Stimulated activated CD4-positive, alpha-beta T cell treated with anti-CD3 and anti-CD28 coated beads, Interleukin-2, amount 100 ng/mL, for 48 hours (primary cell): ENCODE measurements at places on chromosomes 2 and 18.

GRCh38 chr18:58727776-58728500 is 56.7 kb downstream of the MALT1 start:
- DNase-seq = no peak

GRCh38 chr2:26709323-26710110 is 17.0 kb downstream of the KCNK3 start:
- no peak for DNase-seq

DNA sequence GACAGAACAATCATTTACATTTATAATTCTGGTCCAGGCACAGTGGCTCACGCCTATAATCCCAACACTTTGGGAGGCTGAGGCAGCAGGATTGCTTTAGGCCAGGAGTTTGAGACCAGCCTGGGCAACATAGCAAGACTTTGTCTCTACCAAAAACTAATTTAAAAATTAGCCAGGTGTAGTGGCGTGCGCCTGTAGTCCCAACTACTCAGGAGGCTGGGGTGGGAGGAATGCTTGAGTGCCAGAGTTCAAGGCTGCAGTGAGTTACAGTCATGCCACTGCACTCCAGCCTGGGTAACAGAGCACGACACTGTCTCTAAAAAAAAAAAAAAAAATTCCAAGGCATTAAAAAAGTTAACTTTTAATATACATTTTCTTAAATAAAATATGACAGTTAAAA is 88.1 kb downstream of the PLEKHM3 start:
- no peak for DNase-seq

- no peak for DNase-seq
Observed at GRCh38 chr2:106701203-106702022, 184.6 kb downstream of the ST6GAL2 start.

DNA sequence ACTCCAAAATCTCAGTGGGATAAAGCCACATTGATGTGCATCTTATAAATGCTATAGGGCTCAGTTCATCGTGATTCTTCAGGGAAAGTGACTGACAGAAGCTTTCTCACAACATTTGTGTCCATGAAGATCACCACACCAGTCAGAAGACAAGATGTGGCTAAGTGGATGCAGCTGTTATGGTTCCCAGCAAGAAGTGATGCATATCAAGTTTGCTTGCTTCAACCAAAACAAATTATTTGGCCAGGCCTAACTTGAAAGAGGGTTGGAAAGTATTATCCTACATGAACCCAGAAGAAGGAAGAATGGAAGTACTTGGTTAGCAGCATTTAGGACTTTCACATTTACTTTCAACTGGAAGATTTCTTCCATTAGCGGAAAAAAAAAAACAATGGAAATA is 210.0 kb upstream of the ACVR2A start:
- DNase-seq = no peak

DNA sequence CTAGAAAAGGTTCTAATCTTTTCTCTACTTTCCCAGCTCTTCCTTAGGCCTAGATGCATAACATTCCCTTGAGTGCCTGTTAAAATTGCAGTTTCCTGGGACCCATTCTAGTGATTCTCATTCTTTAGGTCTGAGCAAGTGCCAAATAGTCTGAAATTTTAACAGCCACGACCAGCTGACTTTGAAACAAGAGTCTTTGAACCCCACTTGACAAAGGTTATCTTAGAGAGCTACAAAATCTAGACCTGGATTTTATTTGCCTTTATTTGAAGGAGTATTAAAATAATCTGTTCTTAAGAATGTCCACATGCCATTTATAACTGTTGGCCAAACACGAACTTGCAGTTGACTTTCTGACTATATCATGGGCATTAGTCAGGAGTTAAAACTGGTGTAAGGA is 110.2 kb upstream of the LHCGR start:
- DNase-seq = no peak

GRCh38 chr18:8450898-8451665 is 158.2 kb upstream of the RAB12 start:
- DNase-seq = no peak

DNA sequence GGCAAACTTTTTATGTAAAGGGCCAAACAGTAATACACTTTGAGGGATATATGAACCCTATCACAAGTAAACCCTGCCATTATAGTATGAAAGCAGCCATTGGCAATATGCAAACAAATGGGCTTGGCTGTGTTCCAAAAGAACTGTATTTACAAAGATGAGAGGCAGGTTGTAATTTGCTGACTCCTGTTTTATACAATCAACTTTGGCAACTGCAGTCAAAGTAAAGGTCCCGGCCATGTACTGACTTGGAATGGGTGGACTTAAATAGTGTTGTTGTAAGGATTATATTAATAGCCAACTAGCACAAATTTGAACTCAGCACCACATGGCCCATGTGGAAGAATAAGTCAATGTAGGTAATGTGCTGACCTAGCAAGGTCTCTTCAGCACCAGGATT is 223.4 kb downstream of the WDPCP start:
- no peak for DNase-seq

GRCh38 chr2:200962811-200963123 is 693 bp downstream of the ORC2 start:
- no peak for DNase-seq

GRCh38 chr2:147460155-147460554 is 384.7 kb upstream of the ACVR2A start:
- DNase-seq = no peak

GRCh38 chr18:55515941-55516710 is 71.9 kb downstream of the TCF4 start:
- DNase-seq = no peak

- no peak for DNase-seq
Observed at GRCh38 chr2:123438251-123438650, 586.8 kb upstream of the CNTNAP5 start.

GRCh38 chr18:11909591-11910026 is 1.5 kb upstream of the MPPE1 start:
- DNase-seq = no peak

DNA sequence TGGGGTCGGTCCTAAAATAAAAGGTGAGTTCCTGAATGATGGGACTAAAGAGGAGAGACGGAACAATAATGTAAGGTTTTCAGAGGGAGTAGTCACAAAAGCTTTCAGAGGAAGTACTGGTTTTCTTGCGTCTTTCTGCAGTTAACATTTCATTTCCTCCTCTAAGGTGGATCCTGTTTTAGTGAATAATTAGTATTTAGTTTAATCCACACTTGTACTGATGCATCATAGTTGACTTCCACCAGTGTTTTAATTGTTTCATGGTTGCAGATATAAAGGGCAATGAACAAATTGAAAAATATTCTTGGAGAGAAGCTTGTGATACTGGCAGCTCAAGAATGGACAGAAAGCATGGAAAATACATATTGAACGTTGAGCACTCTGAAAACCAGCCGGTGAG is at the start of gene DYNAP:
Gene DYNAP, plus strand, starts transcription at position 301 of the 400 bp plus-strand sequence. Its CDS starts 38 bp downstream, at position 339.
- DNase-seq = no peak

DNA sequence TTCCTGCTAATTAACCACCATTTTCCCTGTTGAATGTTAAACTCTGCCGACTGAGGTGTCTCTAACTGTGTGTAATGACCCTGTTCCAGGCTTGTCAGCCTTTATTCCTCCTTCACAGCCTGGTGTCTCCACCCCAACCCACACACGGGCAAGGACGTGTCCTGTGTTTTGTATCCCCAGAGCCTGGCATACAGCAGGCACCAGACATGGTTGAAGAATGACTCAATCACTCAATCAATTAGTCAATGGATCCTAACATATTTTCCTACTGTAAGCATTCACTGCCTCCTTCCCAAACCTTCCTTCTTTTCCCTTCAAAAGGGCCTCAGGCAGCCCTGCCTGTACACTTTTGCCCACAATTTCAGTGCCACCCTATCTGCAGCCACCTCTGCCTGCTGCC is 2.7 kb upstream of the TNS1 start:
- no peak for DNase-seq

GRCh38 chr18:55738483-55739114 is 150.6 kb upstream of the TCF4 start:
- no peak for DNase-seq

DNA sequence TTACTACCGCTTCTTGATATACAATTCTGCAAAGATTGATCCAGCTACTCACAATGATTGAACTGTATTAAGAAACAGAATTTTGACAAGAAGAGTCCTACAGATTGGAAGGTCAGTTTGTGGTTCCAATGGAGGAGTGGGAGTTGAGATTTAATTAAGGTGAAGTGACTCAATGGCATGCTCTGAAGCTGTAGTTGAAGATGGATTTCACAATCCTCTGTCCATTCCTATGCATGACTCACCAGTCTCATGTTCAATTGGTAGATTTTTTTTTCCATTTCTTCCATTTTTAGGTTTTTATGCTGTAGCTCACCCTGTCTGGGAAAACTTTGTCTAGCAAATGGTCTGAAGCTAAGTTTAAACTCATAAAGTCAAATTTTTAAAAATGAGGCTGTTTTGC is 83.3 kb downstream of the DPP4 start:
- no peak for DNase-seq

DNA sequence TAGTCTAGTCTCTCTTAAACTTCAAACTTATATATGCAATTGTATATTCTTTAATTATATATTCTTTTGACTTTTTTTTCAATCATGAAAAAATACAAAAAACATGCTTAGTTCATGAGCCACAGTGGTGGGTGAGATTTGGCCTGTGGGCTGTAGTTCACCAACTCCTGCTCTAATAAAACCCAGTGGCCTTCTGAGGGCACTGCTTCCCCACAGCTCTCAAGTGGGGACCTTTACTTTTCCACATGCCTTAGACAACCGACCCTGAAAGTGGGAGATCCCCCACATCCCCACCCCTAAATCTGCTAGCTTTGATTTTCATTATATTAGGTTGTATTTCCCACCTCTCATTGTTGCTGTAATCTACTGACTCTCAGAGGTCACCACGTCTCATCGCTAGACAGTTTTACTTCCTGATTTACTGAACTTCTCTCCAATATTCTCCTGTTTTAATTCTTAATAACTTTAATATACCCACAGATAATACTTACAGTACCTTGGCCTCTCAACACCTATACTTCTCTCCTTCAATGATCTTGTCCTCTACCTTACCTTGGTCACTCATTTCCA is 57.3 kb downstream of the ROCK1 start:
- DNase-seq = no peak

DNA sequence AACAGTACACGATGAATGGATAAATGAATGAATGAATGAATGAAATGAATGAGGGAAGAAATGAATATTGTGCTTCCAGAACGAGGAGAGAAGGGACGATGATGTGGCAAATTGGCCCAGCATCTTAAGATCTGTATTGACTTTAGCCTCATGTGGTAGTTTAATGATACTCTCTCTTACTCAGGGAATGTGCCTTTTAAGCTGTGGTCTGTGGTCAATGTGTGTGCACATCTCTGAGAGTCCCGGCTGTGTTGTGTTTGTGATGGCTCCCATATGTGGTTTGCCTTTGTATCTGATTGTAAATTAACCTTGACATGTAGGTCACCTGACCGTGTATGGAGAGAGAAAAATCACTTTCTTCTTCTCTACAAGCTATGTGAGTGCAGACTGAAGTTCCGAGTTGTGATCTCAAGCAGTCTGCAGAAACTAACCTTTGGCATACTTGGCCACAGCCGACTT is 91.2 kb downstream of the NEDD4L start:
- DNase-seq = no peak

GRCh38 chr2:65364986-65365733 is 67.2 kb downstream of the SPRED2 start:
- no peak for DNase-seq

GRCh38 chr2:8149985-8150539 is 531.8 kb upstream of the ID2 start:
- DNase-seq = no peak

DNA sequence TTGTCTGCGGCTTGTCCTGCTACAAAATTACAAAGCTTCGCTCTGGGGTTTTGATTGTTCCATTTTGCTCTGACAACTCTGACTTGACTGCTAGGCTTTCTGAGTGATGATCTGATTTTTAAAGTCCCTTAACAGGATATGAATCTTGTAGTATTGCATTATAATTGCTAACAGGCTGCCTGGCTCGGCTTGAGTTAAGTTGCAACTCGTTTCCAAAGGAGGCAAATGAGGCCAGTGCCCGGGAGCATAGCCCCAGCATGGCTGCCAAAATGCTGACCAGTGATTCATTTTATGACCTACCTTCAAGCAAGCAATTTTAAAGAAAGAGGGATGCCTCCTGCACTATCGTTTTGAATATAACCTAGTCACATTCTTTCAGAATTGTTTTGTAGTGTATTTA is 135.4 kb downstream of the COL6A3 start:
- no peak for DNase-seq

GRCh38 chr18:8413751-8414150 is 195.5 kb upstream of the RAB12 start:
- DNase-seq = no peak

- DNase-seq = no peak
Observed at GRCh38 chr2:184765112-184765895, 167.0 kb downstream of the ZNF804A start.

- DNase-seq = no peak
Observed at GRCh38 chr18:688323-688722, 24.1 kb downstream of the ENOSF1 start.

DNA sequence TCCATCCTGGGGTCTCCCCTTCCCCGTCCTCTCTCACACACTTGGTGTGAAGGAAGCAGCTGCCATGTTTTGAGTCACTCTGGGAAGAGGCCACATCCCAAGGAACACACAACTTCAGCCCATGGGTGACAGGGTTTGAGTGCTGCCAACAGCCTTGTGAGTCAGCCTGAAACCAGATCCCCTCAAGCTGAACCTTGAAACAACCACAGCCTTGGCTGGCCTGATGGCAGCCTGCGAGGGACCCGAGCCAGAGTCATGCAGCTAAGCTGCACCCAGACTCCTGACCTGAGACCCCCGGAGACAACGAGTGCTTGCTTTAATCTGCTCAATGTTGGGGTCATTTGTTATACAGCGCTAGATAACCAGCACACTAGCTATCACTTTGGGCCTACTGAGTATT is 19.3 kb upstream of the MC2R start:
- no peak for DNase-seq

GRCh38 chr18:50719471-50720324 is 100.1 kb downstream of the MRO start:
- no peak for DNase-seq

GRCh38 chr2:34570266-34570872 is 971.3 kb upstream of the FAM98A start:
- DNase-seq = no peak

GRCh38 chr2:216885117-216885553 is 25.3 kb upstream of the TNP1 start:
- no peak for DNase-seq

- DNase-seq = no peak
Observed at GRCh38 chr2:181554061-181554830, 97.1 kb downstream of the ITGA4 start.

DNA sequence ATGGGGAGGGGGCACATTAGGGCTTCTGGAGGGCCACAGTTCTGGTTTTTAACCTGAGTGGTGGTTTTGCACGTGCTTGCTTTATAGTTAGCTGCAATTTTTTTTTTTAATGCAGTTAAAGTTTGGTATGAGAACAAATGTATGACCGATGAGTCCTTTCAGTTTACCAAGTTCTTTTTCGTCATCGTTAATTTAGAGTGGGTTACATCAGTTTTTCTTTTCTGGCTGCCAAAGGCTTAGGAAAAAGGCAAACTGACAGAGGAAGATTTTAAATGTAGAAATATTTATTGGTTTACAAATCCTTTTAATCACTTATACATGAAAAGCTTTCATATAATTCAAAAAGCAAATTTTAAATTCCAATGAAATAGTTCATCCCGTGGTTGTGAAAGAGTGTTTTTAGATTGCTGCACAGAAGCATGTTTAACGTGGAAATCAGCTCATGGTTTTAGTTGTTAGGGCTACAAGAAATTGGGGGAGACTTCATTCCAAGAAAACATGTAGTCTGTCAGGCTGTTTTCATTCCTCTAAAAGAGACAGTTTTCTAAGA is 82.9 kb downstream of the MSH2 start:
- no peak for DNase-seq
